ENCODE measurements at places on chromosomes 13 and 19.

DNA sequence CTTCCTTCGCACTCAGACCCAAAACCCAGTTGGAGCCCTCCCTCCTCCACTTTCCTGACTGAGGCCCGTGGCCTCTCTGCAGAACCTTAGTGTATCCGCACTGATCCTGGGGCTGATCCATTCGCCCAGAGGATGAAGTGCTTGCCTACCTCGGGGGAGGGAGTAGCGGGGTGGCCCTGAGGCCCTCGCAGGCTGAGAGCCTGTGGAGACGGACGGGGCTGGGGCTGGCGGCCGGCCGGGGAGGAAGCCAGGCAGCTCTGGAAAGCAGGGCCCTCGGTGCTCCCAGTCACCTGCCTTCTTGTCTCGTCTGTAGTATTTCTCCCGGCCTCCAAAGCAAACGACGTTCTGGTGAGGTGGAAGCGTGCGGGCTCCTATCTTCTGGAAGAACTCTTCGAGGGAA lies 1.3 kb downstream of the PROZ start:
- DNase-seq = no peak

DNA sequence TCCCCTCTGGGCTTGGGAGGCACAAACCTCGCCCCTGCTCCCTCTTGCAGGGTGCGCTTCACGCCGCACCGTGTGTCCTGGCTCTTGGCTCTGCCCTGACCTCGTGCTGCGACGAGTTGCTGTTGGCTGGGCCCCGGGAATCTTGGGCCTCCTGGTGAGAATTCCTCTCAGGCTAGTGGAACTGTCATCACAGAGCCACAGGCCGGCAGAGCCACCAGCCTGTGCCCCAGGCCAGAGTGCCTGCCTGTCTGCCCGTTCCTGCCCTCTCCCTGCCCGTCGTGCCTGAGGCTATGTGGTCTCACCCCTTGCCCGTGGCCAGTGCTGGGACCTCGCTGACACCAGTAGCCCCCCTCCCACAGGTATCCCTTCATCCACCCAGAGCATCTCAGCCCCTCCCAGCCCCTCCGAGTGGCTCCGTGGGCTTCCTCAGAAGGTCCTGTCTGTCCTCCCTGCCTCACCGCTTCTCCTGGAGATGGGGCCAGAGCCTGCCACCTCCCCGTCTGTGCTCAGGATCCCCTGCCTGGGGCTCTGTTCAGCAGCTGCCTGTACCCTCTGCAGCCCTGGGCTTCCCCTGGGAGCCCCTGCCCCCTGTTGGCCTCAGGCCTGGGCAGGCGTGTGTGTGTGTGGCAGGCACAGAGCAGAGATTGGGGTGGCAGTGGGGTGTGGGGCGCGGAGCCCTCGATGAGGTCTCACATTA lies 13.3 kb downstream of the NDUFB7 start:
- DNase-seq = no peak

- DNase-seq = no peak
These were observed 5.5 kb downstream of the MYDGF start for GRCh38 chr19:4664642-4665041.

DNA sequence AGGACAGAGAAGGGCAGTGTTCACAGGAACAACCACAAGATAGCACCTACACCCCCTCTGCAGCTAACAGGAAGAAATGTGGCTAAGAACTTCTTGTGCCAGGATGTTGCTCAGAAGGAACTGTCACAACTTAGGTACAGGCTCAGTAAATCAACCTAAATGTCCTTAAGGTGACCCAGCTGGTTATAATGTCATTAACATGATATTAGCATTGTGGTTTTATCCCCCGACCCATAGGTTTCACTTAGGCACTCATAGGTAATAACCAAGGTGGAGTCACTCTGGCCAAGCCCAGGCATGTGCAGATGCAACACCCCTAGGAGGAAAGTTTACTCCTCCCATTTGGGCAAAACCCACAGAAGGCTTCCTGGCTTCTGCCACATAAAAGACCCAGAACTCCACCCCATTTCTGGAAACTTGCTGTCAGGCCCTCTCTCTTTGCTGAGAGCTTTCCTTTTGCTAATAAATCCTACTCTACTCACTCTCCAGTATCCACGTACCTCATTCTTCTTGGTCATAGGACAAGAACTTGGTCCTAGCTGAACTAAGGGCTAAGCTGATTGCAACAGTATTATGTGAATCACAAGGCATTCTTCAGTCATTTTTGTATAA lies 951.3 kb downstream of the SLITRK5 start:
- DNase-seq = no peak

DNA sequence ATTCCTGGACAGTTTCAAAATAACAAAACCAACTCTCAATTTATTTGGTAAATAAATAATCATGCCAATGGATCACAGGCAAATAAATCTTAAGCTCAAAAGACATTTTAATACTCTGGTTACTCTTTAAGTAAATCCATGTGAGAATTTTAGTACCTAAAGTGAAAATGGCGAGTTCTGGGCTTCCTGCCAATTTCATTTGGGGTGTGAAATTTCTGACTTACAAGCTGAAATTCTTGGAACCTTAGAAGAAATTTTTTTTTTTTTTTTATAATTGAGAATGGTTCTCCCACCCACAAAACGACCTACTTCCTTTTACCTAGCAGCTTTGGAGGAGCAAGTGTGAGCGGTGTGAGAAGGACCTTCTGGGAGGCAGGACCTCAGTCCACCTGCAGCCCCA lies 354.5 kb upstream of the NBEA start:
- DNase-seq = no peak

DNA sequence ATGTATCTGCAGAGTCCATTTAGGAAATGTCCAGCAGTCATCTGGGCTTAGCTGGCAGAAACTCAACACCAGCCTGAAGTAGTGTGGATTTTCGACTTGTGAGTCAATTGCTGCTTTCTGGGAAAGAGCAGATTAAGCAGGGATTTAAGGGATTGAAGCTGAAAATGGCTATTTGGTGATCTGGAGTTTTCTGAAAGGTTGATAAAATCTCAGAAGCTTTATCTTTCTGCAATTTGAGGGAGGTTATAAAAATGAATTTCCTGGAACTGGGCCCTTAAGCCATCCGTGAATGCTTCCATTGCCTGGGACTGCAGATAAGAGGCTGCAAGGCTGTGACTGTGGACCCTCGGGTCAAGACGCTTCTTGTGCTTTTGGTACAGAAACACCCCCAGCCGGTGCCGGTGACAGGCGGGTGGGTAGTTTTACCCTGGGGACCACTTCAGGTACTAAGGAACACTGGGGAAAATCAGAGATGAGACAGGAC lies 61.5 kb downstream of the COL4A1 start:
- DNase-seq = no peak

GRCh38 chr13:25886438-25887214 lies 165.2 kb downstream of the SHISA2 start:
- DNase-seq = no peak

DNA sequence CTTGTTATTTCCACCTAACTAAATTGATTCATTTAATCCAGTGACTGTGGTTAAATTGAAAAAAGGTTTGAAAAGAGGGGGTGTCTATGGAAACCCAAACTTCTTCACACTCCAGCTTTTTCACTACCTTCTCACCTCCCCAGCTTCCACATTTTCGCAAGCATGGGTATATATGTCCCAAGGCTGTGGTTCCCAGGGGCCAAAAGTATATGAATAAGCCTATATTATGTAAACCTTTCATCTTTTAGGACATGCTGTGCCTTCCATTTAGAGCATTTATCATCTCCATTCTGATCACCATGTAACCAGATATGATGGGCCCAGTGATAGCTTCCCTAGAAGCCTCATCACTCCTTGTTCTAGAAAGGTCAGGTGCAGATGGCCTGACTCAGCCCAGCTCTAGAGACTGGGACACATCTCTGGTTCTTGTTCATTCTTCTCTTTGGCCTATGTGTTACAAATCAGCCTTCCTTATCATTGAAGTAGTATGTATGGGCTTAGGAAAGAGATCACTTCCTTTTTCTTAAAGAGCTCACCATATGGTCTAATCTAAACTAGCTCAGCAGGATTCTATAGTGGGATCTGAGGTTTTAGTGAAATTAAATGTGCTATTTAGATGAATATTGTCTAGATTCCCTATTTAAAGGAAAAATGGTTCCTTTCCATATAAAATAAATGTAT lies 19.5 kb upstream of the ARL11 start:
- no peak for DNase-seq

DNA sequence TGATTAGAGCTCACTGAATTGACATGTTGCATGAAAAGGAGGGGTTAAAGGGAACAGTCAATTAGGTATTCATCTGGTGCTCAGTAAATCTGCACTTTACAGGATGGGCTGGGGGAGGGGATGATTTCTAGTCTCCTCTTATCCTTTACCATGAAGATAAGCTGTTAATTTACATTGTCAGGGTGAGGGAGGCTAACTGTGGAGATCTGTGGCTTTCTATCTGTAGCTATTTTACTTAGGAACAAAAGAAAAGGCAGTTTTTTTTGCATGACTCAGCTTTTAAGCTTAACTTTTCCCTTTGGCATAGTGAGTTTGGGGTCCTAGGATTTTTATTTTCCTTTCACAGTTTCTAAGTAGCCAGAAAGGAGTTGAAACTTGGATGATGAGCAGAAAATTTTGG lies 253.3 kb downstream of the LMO7 start:
- no peak for DNase-seq

GRCh38 chr19:38726761-38727301 lies 17.4 kb downstream of the CAPN12 start:
- no peak for DNase-seq

DNA sequence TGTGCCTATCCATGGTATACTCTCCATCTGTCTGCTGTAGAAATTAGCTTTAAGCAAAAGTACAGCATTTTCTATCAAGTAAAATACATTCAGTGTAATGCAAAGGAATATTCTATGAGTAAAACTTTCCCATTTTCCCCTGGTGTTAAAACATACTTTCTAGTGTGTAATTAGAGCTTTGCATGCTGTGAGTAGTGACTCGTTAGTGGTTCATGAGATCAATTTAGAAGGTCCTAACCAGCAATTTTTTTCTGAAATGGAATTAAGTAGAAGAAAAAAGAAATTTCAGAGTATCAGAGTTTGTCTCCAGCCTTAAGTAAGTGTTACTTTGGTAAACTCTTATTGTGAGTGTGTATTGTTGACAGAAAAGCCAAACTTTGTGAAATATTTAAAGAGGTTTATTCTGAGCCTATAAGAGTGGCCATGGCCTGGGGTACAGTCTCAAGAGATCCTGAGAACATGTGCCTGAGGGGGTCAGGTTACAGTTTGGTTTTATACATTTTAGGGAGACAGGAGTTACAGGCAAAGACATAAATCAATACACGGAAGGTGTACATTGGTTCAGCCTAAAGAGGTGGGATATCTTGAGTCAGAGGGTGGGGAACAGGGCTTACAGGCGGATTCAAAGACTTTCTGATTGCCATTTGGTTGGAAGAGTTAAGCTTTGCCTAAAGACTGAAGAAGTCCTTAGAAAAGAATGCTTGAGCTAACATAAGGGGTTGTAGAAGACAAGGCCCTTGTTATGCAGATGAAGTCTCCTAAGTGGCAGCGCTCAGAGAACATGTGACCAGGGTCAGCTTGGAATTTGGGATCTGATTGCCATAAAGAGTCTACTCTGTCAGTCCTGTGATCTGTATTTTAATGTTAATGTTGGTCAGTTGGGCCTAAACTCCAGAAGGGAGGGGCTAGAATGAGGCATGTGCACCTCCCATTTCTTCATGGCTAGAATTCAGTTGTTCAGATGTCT lies 25.5 kb downstream of the FAM187B start:
- no peak for DNase-seq

DNA sequence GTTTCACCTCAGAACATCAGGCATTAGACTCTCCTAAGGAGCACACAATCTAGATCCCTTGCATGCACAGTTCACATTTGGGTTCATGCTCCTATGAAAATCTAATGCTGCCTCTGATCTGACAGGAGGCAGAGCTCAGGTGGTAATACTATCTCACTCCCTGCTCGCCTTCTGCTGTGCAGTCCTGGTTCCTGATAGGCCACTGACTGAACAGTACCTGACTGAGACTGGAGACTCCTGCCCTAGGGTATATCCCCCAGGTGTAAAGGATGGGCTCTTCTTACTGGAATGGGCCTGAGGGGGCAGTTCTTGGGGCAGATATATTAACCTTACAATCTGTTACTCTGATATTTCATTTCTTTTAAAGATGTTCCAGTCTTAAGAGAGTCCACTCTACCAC lies 6.3 kb downstream of the OBI1 start:
- no peak for DNase-seq

DNA sequence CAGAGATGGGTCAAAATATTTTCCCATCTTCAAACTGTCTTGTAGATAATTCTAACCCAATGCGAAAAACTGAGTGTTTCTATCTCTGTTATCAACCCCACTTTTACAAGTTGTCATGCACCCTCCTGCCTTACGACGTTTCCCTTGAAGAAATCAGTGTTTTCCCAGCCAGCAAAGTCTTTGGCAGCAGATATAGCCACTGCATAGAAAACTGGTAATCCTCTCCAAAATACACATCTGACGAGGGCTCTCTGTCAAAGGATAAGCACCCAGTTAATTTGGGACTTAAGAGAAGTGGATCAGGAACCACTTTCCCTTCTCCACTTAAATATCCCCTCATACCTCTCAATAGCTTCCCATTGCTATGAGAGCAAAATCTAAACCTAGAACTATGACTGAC lies 351.9 kb upstream of the MIR17HG start:
- DNase-seq = no peak

DNA sequence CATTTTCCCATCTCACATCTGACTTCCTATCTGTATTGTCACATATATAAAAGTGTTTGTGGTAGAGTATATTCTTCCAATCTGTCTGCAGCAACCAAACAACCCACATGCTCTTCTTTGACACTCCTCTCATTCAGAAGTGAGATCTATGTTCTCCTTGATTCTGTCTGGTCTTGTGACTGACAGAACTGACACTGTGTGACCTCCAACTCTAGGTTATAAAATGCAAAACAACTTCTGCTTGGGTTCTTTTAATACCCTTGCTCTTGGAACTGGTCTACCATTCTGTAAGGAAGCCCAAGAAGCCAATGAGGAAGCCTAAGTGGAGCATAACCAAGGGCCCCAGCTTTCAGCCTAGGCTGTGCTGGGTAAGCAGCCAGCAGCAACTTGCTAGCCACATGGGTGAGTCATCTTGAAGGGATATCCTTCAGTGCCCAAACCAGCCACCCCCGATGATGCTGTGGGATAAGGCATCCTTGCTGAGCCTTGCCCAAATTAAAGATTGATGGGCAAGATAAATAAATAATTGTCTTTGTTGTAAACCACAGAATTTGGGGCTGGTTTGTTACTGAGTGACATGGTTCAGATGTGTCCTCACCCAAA lies 18.4 kb upstream of the ITM2B start:
- no peak for DNase-seq

- no peak for DNase-seq
These were observed 173.1 kb upstream of the SOX1 start for GRCh38 chr13:111893607-111894443.
